CD4-positive, alpha-beta T cell (primary cell): ENCODE measurements at places on chromosomes 3 and 15. TPM values are rescaled to one million over a fixed set of nuclear protein-coding genes. Genes with fewer than 3 reads are reported as not detected.
A peak's percentile ranks its signal among the peaks of the same experiment; 100 is the strongest.

- H3K4me1 ChIP-seq, result no peaks in the 10 kb centered on the region
- DNase-seq, result no peak
- H3K27me3 ChIP-seq, result no peaks in the 10 kb centered on the region
- H3K27ac ChIP-seq, result no peak overlapping the region
- no peaks in the 10 kb centered on the region for H3K36me3 ChIP-seq
Observed at GRCh38 chr3:74711913-74712512, 97.6 kb upstream of the CNTN3 start.

GRCh38 chr3:35549690-35550089 lies 89.6 kb upstream of the ARPP21 start:
- H3K27ac ChIP-seq, result no peak overlapping the region
- no peaks in the 10 kb centered on the region for H3K4me1 ChIP-seq
- no peaks in the 10 kb centered on the region for H3K36me3 ChIP-seq
- no peak overlapping the region for H3K4me3 ChIP-seq
- no peak for DNase-seq

- DNase-seq, result peak; percentile 58
- H3K27me3 ChIP-seq, result no peaks in the 10 kb centered on the region
- H3K4me3 ChIP-seq, result no peak overlapping the region
- no peaks in the 10 kb centered on the region for H3K4me1 ChIP-seq
Observed at GRCh38 chr3:105686278-105686897, 182.4 kb downstream of the CBLB start.

GRCh38 chr3:112958811-112959560 lies 15.9 kb downstream of the CD200R1 start:
- H3K36me3 ChIP-seq, result peaks cover 17% of the 10 kb centered on the region
- H3K4me1 ChIP-seq, result no peaks in the 10 kb centered on the region
- no peak overlapping the region for H3K27ac ChIP-seq
- no peaks in the 10 kb centered on the region for H3K27me3 ChIP-seq
- no peak for DNase-seq

DNA sequence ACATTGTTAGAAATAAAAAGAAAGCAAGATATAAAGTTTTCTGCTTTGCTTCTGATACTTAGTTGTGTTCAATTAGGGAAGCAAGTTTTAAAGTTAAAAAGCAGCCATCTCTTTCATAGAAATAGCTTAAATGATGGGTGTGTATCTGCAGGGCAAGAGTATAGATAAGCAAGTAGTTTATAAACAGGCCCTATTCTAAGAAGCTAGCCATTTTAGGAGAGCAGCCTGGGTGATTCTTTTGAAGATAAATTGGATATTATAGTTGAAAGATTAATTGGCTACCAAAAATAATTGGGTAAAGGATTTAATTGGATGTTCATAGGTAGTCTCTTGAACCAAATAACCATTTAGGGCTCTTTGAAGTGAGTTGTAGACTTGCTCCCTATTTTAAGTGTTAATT lies 5.6 kb downstream of the EIF3J start:
- no peaks in the 10 kb centered on the region for H3K27me3 ChIP-seq
- H3K4me3 ChIP-seq, result no peak overlapping the region
- no peak overlapping the region for H3K27ac ChIP-seq
- peaks cover 30% of the 10 kb centered on the region for H3K4me1 ChIP-seq
- no peak for DNase-seq
- peaks cover 23% of the 10 kb centered on the region for H3K36me3 ChIP-seq

DNA sequence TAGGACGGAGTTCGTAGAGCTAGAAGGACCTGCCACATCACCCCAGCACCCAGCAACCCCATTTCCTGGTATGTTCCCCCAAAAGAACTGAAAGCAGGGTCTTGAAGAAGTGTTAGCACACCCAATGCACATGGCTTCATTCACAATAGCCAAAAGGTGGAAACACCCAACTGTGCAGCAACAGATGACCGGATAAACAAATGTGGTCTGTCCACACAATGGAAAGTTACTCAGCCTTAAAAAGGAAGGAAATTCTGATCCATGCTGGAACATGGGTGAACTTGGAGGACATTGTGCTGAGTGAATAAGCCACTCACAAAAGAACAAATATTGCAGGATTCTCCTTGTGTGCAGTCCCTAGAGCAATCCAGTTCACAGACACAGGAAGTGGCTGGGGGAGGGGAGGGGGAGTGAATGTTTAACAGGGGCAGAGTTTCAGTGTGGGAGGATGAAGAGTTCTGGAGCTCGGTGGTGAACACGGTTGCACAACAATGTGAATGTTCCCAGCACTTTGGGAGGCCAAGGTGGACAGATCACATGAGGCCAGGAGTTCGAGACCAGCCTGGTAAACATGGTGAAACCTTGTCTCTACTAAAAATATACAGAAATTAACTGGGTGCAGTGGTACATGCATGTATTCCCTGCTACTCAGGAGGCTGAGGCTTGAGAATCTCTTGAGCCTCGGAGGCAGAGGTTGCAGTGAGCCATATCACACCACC lies 157.5 kb downstream of the NUP210 start:
- H3K27ac ChIP-seq, result no peak overlapping the region
- H3K4me1 ChIP-seq, result peaks cover 8% of the 10 kb centered on the region
- DNase-seq, result no peak
- no peak overlapping the region for H3K4me3 ChIP-seq

- H3K4me1 ChIP-seq, result peaks cover 4% of the 10 kb centered on the region
- DNase-seq, result no peak
- no peaks in the 10 kb centered on the region for H3K27me3 ChIP-seq
- H3K27ac ChIP-seq, result no peak overlapping the region
Observed at GRCh38 chr3:52881871-52882270, 15.5 kb downstream of the STIMATE start.

DNA sequence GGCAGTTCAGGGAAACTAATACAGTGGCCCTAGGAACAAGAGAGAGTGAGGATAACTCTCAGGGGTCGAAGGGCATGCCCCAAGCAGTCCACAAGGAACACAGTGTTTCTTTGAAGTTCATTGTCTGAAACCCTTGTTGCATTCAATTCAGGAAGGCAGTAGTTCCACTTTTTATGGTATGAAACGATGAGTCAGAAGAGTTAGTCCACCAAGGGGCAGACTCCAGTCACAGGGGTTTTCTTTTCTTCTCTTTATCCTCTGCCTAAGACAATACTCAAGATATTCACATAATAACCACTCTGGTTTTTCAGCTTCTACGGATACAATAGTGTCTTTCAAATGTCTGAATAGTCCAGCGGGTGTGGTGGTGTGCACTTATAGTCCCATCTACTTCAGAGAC lies 23.7 kb upstream of the TICRR start:
- no peaks in the 10 kb centered on the region for H3K36me3 ChIP-seq

DNA sequence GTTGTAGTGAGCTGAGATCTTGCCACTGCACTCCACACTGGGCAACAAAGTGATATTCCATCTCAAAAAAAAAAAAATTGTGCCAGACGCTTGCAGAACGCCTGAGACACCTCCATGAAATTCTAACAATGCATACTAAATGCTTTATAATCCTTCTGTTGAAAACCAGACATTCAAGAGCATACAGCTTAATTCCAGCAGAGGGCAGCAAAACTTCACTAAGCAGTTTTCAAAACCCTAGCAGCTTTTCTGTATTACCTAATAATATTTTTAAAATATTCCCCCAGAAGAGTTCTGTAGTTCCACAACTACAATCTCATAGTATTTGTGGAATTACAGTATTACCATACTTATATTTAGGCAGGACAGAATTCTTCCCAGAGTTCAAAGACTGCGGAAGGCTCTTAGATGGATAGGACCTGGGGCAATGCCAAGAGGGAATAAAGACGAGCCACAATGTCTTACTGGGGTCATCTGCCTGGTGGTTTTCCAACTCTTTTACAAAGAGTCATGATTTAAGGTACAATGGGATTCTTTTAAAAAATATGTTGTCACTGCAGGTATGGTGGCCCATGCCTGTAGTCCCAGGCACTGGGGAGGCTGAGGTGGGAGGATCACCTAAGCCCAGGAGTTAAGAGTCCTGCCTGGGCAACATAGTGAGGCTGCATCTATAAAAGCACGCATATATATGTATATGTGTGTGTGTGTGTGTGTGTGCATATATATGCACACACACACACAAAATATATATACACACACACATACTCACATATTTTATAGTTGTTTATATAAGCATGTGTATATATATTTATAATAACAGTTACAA lies 19.6 kb upstream of the TASOR start:
- peaks cover 12% of the 10 kb centered on the region for H3K4me1 ChIP-seq
- H3K36me3 ChIP-seq, result no peaks in the 10 kb centered on the region
- H3K27ac ChIP-seq, result no peak overlapping the region
- no peaks in the 10 kb centered on the region for H3K27me3 ChIP-seq

DNA sequence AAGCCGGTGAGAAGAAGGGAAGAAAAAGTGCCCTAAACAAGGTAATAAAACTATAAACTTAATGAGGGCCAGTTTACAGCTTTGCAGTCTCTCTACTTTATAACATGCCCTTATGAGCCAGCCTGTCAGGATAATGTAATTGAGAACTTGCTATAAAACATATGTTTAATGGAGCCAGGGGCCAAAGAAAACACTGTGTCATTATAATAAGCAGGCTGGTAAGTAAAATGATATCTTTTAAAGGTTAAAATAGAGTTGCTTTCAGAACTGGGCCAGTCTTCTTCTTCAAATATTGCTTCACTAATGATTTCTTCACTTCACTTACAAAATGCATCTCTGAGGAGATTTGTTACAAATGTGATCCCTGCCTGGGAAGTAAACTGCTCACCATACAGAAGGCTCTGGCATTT lies 192.5 kb downstream of the SHOX2 start:
- no peak for DNase-seq
- no peak overlapping the region for H3K27ac ChIP-seq
- H3K4me3 ChIP-seq, result no peak overlapping the region
- no peaks in the 10 kb centered on the region for H3K4me1 ChIP-seq
- H3K36me3 ChIP-seq, result no peaks in the 10 kb centered on the region

DNA sequence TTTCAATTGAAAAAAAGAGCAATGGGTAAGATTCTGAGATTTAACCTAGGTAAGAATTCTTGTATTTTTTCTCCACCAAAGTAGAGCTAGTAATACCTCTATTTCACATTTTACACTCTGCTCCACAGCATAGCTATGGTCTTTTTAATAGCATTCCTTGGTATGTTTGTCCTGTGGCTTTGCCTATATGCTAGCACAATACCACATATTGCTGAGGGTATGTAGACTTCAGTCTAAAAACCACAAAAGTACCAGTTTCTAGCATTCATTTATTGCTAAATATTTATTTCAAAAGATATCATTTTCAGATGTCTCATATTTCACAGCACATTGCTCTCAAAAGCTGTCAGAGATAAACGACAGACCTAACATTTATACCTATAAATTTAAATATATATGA lies 18.2 kb upstream of the EOGT start:
- peaks cover 83% of the 10 kb centered on the region for H3K36me3 ChIP-seq
- H3K27ac ChIP-seq, result no peak overlapping the region
- H3K4me1 ChIP-seq, result no peaks in the 10 kb centered on the region

DNA sequence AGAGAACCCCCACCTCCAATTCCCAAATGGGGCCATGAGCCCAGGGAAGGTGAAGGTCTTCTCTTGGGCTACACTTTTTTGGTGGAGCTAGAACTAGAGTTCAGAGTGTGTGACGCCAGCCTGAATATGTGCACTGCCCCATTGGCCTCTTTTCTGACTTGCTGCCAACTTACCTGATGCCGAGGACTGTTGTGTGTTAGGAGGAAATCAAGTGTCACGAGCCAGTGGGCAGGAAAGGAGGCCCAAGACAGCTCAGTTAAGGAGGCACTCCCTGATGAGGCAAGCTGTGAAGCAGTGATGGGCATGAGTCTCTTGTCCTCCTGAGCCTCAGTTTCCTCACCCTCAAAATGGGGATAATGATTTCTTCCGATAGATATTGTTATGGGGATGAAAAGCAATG lies 107.8 kb downstream of the ANP32A start:
- no peaks in the 10 kb centered on the region for H3K36me3 ChIP-seq
- DNase-seq, result no peak
- H3K4me1 ChIP-seq, result no peaks in the 10 kb centered on the region
- peaks cover 2% of the 10 kb centered on the region for H3K27me3 ChIP-seq
- no peak overlapping the region for H3K27ac ChIP-seq

DNA sequence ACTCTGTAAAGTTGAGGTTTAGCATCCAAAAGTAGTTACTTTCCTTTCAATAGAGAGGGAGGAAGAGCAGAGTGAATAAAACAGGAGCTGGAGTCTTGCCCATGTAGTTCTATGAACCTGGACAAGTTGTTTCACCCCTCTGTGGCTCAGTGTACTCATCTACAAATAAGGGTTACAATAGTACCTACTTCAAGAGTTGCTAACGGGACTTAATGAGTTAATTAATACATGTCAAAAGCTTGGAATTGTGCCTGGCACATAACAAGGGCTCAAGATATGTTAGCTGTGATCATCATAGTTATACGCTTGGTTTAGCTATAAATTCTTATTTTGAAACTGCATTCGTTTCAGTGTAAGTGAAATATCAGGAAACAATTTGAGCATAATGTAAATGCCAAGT lies 388.5 kb upstream of the THBS1 start:
- H3K27ac ChIP-seq, result no peak overlapping the region
- H3K36me3 ChIP-seq, result no peaks in the 10 kb centered on the region
- H3K4me3 ChIP-seq, result no peak overlapping the region
- H3K4me1 ChIP-seq, result no peaks in the 10 kb centered on the region
- peaks cover 5% of the 10 kb centered on the region for H3K27me3 ChIP-seq

Gene NANOGP8
- total RNA-seq, result not detected

Gene ZPLD1
- total RNA-seq, result not detected

Gene FETUB
- not detected for total RNA-seq

Gene HMG20A
- 16.2 TPM for total RNA-seq

Gene CLRN1
- total RNA-seq, result not detected

Gene CLDN11
- not detected for total RNA-seq

Gene HYAL3
- 3.2 TPM for total RNA-seq

Gene MYD88
- 27.2 TPM for total RNA-seq

Gene XCR1
- total RNA-seq, result 0.14 TPM

Gene LYZL4
- total RNA-seq, result not detected

Gene SUMF1
- 7.0 TPM for total RNA-seq

Gene SMCO1
- total RNA-seq, result not detected
